ENCODE measurements at places on chromosomes 1 and 21. TPM values are rescaled to one million over a fixed set of nuclear protein-coding genes. Genes with fewer than 3 reads are reported as not detected.

Gene MIXL1
- not detected for total RNA-seq

Gene LRRC71
- not detected for total RNA-seq

Gene DNM3
- total RNA-seq, result 1.2 TPM

Gene PODN
- not detected for total RNA-seq

Gene OLFML3
- 0.21 TPM for total RNA-seq

Gene NTNG1
- total RNA-seq, result not detected

Gene ZMYND12
- 0.97 TPM for total RNA-seq

Gene QSOX1
- total RNA-seq, result 40.3 TPM

Gene CLDN17
- total RNA-seq, result not detected

Gene CSMD2
- not detected for total RNA-seq

Gene FOXD3
- not detected for total RNA-seq

Gene TMEM50A
- total RNA-seq, result 124 TPM

Gene PDZK1IP1
- total RNA-seq, result not detected

Gene HLX
- total RNA-seq, result not detected

Gene NLRP3
- 1.5 TPM for total RNA-seq

Gene WDR3
- 48.3 TPM for total RNA-seq

Gene CFHR3
- not detected for total RNA-seq

Gene SFT2D2
- total RNA-seq, result 52.9 TPM

Gene KRTAP19-1
- total RNA-seq, result not detected

Gene GPN2
- 35.4 TPM for total RNA-seq

Gene LCE1B
- total RNA-seq, result not detected

Gene CASQ1
- total RNA-seq, result not detected

Gene BRDT
- not detected for total RNA-seq

Gene C1orf116
- total RNA-seq, result not detected

Gene CCDC28B
- 14.8 TPM for total RNA-seq

Gene TMEM39B
- 18.9 TPM for total RNA-seq

Gene TNN
- 0.05 TPM for total RNA-seq

Gene DISP3
- 0.21 TPM for total RNA-seq

Gene TIE1
- not detected for total RNA-seq

Gene C1orf167
- not detected for total RNA-seq

Gene KRTAP12-2
- total RNA-seq, result not detected

Gene LCE1A
- not detected for total RNA-seq

Gene RNF11
- 31.9 TPM for total RNA-seq

Gene PIP5K1A
- 78.6 TPM for total RNA-seq

Gene SPRR4
- not detected for total RNA-seq

Gene C8A
- not detected for total RNA-seq

Gene ZNF683
- total RNA-seq, result not detected

Gene OR2L2
- not detected for total RNA-seq

Gene HNRNPU
- 410 TPM for total RNA-seq

Gene ST6GALNAC3
- total RNA-seq, result 0.41 TPM

Gene PADI1
- not detected for total RNA-seq

Gene TTC24
- total RNA-seq, result 0.51 TPM

Gene TMEM240
- total RNA-seq, result not detected

Gene TDRD5
- total RNA-seq, result not detected

Gene KCNH1
- total RNA-seq, result not detected

Gene HSF2BP
- 0.50 TPM for total RNA-seq

Gene BSND
- total RNA-seq, result not detected

Gene CYP4A22
- total RNA-seq, result not detected

Gene BEND5
- 2.5 TPM for total RNA-seq

Gene L1TD1
- not detected for total RNA-seq

Gene RGS8
- total RNA-seq, result 0.05 TPM

Gene ANXA9
- total RNA-seq, result 0.19 TPM

Gene BMP8A
- total RNA-seq, result not detected

Gene LCE1F
- not detected for total RNA-seq

Gene AGT
- total RNA-seq, result not detected

Gene RGS13
- total RNA-seq, result not detected

Gene RNF186
- not detected for total RNA-seq

Gene COL8A2
- not detected for total RNA-seq

All from activated CD4-positive, alpha-beta memory T cell treated with anti-CD3 and anti-CD28 coated beads for 36 hours (primary cell).